ENCODE measurements at places on chromosomes 6 and 20. TPM values are rescaled to one million over a fixed set of nuclear protein-coding genes. Genes with fewer than 3 reads are reported as not detected.

ABHD12 gene
- 51.6 TPM for total RNA-seq

GRCh38 chr6:43020052-43020705, 1.2 kb upstream of the RRP36 start:
- no peak overlapping the region for H3K27ac ChIP-seq
- H3K4me1 ChIP-seq = peaks cover 4% of the 10 kb centered on the region
- peaks cover 11% of the 10 kb centered on the region for H3K36me3 ChIP-seq
- peak overlapping the region; percentile 95 for H3K4me3 ChIP-seq

LPA gene
- 0.43 TPM for total RNA-seq

DNA sequence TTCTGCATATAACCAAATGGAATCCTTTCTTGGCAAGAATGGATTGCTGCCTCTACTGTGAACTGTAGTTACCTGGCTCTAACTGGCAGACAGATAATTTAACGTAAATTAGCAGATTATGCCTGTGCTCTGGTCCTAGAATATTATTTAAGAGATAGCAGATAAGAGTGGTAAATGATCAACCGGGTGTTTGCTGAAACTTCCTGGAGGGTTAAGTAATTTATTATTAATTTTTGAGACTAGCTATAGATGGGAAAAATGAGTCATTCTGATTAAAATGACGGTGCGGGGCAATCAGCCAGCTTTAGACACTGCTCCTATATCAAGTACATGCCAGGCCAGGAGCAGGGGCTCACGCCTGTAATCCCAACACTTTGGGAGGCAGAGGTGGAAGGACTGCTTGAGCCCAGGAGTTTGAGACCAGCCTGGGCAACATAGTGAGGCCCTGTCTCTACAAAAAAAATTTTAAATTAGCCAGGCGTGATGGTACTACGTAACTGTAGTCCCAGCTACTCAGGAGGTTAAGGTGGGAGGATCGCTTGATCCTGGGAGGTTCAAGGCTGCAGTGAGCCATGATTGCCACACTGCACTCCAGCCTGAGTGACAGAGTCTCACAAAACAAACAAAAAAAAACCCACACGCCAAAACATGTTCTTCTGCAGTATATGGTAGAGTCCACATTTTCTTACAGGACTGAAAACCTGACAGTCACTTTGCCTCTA, 22.6 kb downstream of the B4GALT5 start:
- H3K27ac ChIP-seq = no peak overlapping the region
- H3K4me1 ChIP-seq = peaks cover 37% of the 10 kb centered on the region
- no peaks in the 10 kb centered on the region for H3K36me3 ChIP-seq
- H3K4me3 ChIP-seq = no peak overlapping the region

All from neural crest cell (in vitro differentiated cells).